ENCODE measurements at places on chromosomes 12 and 14.

GRCh38 chr12:13268581-13268980 is 72.1 kb downstream of the EMP1 start:
- H3K4me3 ChIP-seq: no peak overlapping the region
- no peaks in the 10 kb centered on the region for H3K27me3 ChIP-seq
- H3K4me1 ChIP-seq: no peaks in the 10 kb centered on the region
- no peaks in the 10 kb centered on the region for H3K36me3 ChIP-seq
- no peak overlapping the region for H3K27ac ChIP-seq

DNA sequence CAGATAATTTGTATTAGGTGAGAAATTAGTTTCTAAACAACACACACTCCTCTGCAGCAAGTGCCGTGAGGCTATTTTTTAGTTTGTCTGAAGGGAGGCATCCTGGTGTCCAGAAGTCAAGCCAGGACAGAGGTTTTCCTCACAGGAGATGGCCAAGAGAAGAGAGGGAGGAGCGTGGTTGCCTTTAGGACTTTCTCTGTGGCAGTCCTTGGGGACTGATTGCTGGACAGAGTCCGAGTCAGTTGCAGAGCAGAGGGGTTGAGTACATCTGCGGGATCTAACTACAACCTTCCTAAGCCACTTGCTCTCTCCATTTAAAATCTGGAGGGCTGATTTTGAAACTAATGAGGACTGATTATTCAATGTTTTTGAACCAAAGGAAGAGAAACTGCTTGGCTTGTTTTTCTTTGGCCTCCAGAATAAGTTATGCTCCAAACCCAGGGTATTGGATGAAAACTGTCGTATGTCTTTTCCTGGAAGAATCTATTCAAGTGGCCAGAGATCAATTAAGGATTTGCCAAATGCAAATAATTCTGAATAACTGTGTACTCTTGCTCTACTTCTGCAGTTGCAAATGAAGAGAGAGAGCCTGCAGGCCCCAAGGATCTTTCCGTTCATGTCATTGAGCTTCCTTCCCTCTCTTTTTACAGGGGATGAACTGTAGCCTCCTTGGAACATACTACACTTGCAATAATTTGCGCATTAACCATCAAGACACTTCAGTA is 1.2 kb downstream of the SLCO1C1 start:
- DNase-seq: no peak
- no peak overlapping the region for H3K4me3 ChIP-seq
- no peaks in the 10 kb centered on the region for H3K4me1 ChIP-seq
- H3K27me3 ChIP-seq: no peaks in the 10 kb centered on the region
- H3K36me3 ChIP-seq: no peaks in the 10 kb centered on the region

DNA sequence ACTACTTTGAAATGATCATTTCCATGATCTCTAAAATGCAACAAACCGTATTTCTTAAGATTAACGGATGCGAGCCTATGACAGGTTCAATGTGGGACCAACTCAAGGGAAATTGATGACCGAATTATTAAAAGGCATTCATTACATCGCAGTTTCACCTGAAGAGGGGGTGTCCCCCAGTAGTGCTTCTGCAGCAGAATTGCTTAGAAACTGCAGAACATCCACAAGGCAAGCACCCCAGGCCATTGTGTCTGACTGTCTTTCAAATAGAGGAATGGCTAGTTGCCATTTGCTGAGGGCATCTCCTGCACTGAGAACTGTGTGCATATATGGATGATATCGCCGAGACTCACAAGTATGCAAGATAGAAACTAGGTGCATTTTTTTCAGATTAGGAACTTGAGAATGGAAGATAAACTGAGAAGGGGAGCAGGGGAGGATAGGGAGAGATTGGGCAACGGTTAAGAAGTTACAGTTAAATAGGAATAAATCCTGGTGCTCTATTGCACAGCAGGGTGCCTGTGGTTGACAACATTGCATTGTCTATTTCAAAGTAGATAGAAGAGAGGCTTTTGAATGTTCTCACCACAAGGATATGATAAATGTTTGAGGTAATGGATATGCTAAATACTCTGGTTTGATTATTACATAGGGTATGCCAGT is 234.3 kb upstream of the PLEKHG7 start:
- H3K4me3 ChIP-seq: no peak overlapping the region
- H3K36me3 ChIP-seq: no peaks in the 10 kb centered on the region

DNA sequence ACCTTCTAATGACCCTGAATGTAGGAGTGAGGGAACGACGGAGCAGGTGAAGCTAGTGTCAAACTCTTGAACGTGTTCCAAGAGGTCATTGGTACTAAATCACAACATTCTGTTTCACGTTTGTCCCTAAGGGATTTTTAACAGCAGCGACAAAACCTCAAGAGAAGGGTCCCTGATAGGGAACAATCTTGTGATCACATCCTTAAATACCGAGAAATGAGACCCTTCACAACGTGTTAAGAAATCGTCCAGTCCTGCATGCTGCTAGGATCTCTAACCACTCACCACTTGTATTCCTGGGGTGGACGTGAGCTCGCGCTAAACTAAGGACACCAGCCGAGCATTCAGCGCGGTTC is 134.1 kb upstream of the KRAS start:
- H3K36me3 ChIP-seq: no peaks in the 10 kb centered on the region
- peaks cover 5% of the 10 kb centered on the region for H3K4me1 ChIP-seq
- peak overlapping the region; percentile 96 for H3K27ac ChIP-seq

GRCh38 chr12:61502179-61502578 is 758.0 kb upstream of the USP15 start:
- no peaks in the 10 kb centered on the region for H3K36me3 ChIP-seq
- H3K4me1 ChIP-seq: no peaks in the 10 kb centered on the region
- no peak overlapping the region for H3K27ac ChIP-seq
- DNase-seq: no peak
- no peaks in the 10 kb centered on the region for H3K27me3 ChIP-seq

- DNase-seq: no peak
- H3K4me1 ChIP-seq: peaks cover 10% of the 10 kb centered on the region
- H3K27ac ChIP-seq: no peak overlapping the region
- no peak overlapping the region for H3K4me3 ChIP-seq
Observed at GRCh38 chr12:108696111-108696995, 35.0 kb downstream of the CORO1C start.

DNA sequence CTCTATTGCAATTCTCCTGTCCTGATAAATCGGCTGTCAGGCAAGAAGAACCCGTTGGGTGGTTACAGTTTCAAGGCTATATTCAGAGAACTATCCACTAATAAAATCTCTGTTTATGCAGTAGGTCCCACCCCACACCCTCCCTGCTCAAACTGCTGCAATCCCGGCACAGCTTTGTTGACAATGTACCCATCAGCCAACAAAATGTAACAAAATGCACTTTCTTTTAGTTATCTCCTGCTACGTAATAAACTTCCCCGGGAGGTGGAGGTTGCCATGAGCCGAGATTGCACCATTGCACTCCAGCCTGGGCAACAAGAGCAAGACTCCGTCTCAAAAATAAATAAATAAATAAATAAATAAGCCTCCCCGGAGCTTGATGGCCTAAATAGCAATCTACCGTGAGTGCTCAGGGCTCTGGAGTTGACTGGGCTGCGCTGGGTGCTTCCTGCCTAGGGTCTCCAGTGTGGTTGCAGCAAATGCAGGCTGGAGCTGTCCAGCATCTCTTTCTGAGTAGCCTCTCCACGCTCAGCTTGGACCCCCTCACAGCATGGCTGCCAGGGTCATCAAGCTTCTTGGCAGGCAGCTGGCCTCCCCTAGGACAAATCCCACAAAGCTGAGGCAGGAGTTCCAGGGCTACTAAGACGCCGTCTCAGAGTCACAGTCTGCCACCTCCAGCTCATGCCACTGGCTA is 43.2 kb upstream of the FBRSL1 start:
- H3K4me3 ChIP-seq: no peak overlapping the region
- no peaks in the 10 kb centered on the region for H3K36me3 ChIP-seq
- H3K27me3 ChIP-seq: no peaks in the 10 kb centered on the region
- no peaks in the 10 kb centered on the region for H3K4me1 ChIP-seq

All from pancreas (tissue), 10 donors.